ENCODE measurements at places on chromosomes 16 and 17. TPM values are rescaled to one million over a fixed set of nuclear protein-coding genes. Genes with fewer than 3 reads are reported as not detected.
A peak's percentile ranks its signal among the peaks of the same experiment; 100 is the strongest.

GRCh38 chr17:7912927-7913524 is 3.1 kb downstream of the RNF227 start:
- peak; percentile 73 for DNase-seq

DNA sequence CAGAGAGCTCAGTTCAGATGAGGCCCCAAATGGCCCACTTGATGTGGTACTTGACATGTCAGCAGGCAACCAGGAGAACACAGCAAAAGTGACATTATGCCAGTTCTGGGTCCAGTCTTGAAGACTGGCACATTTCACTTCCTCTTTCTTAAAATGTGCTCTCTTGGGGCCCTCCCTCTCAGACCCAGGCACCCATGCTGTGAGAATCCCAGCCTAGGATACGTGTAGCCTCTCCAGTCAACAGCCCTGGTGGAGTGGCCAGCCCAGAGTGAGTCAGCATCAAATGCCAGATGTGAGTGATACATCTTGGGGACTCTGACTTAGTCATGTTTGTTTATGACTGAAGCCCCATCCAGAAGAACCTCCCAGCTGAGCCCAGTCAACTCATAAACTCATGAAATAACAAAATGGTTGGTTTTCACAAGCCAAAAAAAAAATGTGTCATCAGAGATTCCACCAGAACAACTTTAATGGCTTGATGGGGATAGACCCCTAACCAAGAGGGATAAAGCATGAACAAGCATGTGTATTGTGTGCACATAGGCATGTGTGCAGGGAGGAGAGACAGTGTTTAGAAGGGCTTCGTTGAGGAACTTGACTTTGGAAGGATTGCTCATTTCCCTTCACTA is 82.5 kb upstream of the TNRC6C start:
- DNase-seq, result peak; percentile 50

GRCh38 chr16:4385066-4385788 is 13.6 kb downstream of the VASN start:
- no peak for DNase-seq

DNA sequence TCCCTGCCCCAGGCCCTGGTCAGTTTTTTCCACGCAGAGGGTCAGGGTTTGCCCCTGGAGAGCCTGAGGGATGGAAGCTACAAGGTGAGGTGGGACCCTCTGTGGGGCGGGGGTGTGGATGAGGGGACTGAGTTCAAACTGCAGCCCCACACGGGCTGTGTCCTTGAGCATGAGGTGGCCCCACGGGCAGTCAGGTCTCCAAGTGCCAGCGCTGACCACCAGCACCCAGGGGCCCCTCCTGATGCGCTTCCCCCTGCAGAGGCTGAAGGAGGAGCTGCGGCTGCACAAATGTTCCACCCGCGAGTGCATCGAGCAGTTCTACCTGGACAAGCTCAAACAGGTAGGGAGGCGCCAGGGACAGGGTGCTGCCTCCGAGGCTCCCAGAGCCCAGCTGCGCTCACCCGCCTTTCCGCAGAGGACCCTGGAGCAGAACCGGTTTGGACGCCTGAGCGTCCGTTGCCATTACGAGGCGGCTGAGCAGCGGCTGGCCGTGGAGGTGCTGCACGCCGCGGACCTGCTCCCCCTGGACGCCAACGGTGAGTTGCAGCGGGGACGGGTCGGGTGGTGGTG is 4.3 kb downstream of the TSR3 start:
- no peak for DNase-seq

GRCh38 chr17:55783684-55784245 is 32.9 kb downstream of the PCTP start:
- peak; percentile 87 for DNase-seq

DNA sequence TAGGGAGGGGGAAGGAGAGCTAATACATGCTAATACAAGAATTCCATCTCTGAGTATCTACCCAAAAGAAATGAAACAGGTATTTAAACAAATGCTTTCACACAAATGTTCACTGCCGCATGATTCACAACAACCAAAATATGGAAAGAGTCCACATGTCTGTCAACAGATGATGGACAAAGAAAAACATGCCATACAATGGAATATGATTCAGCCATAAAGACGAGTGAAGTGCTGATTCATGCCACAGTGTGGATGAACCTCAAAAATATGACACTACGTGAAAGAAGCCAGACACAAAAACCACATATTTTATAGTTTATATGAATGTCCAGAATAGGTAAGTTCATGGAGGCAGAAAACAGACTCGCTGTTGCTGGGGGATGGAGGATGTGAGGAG is 321.4 kb downstream of the FOXL1 start:
- DNase-seq, result no peak

DNA sequence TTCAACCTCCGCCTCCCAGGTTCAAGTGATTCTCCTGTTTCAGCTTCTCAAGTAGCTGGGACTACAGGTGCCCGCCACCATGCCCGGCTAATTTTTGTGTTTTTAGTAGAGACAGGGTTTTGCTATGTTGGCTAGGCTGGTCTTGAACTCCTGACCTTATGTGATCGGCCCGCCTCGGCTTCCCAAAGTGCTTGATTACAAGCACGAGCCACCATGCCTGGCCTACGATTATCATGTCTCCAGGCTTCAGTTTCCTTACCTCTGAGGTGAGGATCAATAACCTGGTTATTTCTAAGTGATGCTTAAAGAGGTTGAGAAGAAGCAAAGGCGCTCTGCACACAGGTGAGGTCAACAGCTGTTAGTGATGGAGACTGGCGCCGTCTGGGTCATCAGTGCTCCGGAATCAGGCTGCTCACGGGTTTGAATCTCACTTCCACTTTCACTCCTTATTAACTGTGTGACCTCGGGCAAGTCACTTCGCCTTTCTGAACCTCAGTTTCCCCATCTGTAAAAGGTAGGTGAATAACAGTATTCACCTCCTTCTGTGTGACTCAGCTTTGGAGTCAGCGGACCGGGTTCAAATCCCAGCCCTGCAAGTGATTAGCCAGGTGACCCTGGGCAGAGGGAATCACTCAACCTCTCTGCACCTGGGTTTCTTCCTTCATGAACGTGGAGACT is 745 bp upstream of the ABCC1 start:
- DNase-seq, result no peak

Gene PMP22
- total RNA-seq, result 62.1 TPM

Gene ZNF205
- 9.3 TPM for total RNA-seq

Gene NEUROD2
- not detected for total RNA-seq

Gene CCL17
- total RNA-seq, result not detected

Gene SCO1
- 25.7 TPM for total RNA-seq

Gene FGF11
- total RNA-seq, result 2.0 TPM

Gene COL1A1
- 259 TPM for total RNA-seq
